ENCODE measurements at places on chromosomes 11 and 22.
A peak's percentile ranks its signal among the peaks of the same experiment; 100 is the strongest.

DNA sequence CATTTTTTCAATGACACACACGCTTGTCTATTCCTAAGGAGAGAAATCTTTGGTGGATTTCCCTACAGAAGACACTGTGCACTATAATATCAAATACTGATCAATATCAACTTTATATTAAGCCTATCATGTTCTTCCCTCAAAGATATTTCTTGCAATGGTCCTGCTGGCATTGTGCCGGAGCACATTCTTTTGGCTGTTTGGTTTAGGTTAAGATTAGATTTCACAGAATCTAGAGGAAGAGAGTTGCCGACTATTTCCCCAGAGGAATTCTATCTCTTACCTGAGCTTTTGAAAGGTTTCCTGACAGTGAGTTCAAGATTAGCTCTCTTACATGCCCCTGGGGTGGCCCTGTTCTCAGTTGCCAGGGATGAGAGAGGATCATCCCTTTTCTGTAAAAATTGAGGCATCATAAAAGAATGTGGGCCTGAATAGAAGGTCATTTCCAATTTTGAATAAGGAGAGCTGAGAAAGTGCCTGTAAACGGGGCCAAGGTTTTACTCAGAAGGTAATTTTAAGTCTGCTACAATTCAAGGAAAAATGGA, 180.6 kb upstream of the ARHGAP20 start:
- no peak for DNase-seq

DNA sequence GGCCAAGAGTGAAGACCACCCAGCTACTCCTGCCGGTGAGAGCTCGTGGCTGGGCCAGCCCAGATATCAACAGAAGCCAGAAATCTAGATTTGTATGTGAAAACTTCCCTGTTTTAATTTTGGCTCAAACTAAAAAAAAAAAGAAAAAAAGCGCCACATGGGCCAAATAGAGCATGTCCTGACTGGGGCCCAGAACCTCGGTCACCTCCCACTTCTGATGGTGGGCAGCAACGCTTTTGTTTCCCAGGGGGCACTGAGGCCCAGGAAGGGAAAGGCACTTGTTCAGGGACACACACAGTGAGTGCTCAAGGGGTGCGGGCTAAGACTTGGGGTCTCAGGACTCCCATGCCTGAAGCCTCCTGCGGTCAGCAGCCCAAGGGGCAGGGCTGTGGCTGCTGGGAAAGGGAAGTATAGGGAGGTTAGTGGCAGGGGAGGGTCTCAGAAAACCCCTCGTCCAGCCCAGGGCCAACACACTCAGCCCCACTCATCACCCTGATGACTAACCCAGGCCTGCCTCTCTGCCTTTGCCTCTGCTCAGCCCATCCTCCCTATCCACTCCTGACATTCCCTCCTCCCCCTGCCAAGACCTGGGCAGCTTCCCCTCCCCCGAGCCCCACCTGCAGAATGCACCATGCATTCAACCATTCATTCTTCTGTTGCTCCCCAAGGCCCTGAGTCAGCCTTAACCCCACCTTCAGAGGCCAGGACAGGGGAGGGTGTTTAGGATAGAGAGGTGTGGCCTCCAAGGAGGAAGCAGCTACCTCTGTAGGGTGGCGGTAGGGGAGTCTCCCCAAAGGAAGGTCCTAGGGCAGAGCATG, 30.0 kb upstream of the TCF20 start:
- no peak for DNase-seq

DNA sequence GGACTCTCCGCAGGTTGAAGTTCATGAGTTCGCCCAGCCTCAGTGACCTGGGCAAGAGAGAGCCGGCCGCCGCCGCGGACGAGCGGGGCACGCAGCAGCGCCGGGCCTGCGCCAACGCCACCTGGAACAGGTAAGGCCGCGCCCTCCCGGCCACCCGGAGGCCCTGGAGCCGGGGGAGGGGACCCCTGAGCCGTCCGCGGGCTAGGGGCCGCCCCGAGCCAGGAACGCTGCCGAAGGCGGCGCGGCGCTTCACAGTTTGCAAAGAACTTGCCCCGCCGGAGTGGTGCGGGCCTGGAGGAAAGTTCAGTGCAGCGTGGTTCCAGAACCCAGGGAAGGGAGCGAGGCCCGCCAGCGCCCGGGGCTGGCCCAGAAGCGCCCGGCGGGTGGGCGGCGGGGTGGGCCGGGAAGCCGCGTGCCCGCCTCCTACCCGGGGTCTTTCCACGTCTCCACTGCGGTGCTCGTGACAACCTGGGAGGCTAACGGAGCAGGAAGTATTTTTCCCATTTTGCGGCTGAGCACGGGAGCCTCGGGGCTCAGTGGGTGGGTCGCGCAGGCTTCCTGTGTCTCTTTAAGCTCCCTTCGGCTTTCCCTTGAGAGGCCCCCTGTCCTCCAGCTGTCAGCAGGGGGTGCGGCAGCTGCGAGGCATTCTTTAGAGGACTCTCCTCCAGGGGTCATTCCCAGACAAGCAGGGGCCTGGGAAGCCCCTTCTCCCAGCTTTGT, 635 bp downstream of the PRR5 start:
- no peak for DNase-seq

DNA sequence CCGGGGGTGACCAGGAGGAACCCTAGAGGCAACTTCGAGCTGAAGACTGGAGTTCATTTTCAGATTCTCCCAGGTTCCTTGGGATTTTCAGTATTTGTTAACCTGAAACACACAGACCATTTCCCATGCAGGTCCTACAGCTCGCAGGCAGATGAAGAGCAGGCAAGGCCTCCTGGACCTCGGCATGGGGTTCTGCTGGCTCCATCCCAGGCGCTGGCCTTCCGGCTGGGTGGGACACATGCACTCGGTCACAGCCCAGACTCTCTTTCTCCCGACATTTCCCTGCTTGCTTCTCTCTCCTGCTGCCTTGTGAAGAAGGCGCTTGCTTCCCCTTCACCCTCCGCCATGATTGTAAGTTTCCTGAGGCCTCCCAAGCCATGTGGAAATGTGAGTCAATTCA, 15.4 kb upstream of the TTLL12 start:
- DNase-seq, result no peak

DNA sequence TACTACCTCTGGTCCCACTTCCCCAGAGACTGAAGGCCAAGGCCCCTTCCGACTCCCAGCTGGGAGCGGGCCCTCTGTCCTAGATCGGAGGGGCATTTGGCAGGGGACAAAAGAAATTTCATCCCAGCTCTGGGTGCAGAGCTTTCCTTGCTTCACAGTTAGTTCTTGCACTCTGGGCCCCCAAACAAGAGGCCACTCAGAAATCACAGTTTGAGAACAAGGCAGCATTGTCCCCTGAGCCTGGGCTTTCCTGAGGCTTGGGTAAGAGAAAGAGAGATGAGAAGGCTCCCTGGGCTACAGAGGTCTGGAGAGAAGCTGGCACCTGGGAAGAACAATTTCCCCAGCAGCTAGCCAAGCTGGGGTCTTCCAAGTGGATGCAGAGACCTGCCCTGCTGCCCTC, 71.8 kb upstream of the NCAM1 start:
- DNase-seq, result no peak

DNA sequence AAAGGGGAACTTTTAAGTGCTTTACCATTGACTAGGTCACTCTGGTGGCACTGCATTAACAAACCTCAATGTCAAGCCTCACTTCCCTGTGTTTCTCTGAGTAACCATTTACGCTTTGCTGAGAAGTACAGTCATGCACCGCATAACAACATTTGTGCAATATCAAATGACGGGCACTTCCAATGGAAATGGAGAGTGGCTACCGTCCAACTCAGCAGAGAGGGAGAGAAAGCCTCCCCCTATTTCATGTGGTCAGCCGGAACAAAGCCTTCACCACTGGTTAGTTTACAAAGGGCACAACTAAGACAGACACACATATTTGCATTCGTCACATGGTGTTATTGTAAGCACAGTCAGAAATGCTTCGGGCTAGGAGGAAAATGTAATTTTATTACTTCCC, 117.3 kb downstream of the RASSF10 start:
- DNase-seq, result peak; percentile 38

- no peak for DNase-seq
Measured at GRCh38 chr22:29386708-29387107, 1.7 kb downstream of the AP1B1 start.

- DNase-seq, result no peak
Measured at GRCh38 chr11:27179334-27179733, 138.7 kb downstream of the BBOX1 start.

DNA sequence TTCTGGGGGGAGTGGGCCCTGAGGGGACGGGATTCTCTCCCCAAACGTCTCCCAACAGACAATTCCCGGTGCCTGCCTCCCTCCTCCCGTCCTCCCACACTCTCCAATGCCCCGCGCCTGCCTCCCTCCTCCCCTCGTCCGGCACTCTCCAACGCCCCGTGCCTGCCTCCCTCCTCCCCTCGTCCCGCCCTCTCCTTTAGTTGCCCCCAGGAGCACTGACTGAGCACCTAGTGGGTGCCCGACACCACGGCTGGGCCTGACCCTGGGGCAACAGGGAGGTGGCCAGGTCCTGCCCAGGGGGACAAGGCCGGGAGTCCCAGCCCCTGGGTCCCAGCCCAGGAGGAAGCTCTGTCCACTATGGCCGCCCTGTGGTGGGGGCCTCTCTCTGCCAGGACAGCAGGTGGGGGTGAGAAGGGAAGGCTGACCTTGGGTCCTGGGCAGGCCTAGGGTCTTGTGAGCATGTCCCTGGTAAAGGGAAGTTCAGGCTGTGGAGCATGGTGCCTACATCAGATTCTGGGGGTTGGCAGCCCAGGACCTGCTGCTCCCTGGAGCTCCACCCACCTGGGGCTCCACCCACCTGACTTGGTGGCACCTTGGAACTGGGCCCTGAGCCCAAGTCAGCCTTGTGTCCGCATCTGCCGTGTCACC, 942.3 kb downstream of the BRD1 start:
- no peak for DNase-seq

DNA sequence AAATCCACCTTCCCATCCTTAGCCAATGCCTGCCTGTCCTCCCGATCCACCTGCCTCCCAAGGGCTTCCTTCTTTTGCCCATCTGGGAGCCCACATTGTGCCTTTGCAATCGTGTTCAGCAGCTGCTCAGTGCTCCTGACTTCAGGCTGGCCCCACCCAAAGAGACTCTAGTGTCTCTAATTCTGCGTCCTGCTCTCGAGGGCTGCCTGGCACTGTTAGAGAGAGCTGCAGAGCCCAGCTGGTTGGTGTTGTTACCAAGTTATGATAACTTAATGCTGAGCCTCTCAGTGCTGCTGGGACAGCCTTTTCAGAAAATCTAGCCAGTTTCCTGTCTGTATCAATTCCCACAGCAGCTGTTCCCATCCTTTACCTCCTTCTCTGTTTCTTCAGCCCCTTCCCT, 69.1 kb downstream of the MICAL2 start:
- DNase-seq, result no peak

GRCh38 chr11:131688048-131688693, 317.8 kb downstream of the NTM start:
- no peak for DNase-seq

GRCh38 chr11:44623341-44623730, 57.9 kb downstream of the CD82 start:
- DNase-seq, result no peak

GRCh38 chr22:28629420-28630176, 50.0 kb downstream of the TTC28 start:
- DNase-seq, result no peak

DNA sequence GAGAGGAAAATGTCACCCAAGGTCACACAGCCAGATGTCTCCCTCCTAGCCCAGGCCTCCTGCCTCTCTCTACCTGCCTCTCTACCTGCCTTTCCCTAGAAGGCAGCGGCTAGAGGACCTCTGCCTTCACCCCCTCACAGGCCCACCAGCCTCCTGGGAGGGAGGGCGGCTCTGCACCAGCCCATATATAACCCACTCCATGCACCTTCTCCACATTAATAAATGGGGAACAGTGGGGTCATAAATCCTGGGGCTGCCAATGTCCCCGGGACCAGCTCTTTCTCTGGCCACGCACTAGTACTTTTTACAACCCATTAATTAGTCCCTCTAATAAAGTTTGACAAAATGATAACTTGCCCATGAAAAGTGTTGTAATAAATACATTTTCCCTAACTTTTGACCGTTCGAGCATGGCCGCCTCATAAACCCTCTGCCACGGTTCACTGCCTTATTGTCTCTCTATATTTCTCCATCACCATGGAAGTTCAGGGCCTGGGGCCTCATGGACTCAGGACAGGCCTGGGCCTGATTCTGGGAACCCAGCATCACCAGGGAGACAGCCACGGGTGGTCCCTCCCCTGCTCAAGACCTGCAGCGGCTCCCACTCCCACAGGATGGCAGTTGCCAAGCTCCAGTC, 102.1 kb downstream of the MN1 start:
- no peak for DNase-seq

DNA sequence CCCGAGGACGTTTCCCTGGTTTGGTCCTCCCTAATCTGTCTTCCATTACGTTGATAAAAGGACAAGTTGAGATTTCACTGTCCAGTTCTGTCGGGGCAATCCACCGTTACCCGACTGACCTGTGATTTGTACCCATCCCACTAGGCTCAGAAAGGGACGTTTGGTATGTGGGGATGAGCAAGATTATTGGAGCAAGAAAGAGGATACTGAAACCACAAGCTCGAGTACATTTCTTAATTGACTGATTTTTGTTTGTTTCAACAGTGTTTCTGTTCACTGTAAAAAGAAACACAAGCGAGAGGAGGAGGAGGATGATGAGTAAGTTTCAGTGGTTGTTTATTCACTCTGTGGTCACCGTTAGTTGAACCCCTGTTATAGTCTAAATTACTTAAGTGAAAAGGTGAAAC, 969 bp downstream of the CCDC117 start:
- DNase-seq, result no peak

DNA sequence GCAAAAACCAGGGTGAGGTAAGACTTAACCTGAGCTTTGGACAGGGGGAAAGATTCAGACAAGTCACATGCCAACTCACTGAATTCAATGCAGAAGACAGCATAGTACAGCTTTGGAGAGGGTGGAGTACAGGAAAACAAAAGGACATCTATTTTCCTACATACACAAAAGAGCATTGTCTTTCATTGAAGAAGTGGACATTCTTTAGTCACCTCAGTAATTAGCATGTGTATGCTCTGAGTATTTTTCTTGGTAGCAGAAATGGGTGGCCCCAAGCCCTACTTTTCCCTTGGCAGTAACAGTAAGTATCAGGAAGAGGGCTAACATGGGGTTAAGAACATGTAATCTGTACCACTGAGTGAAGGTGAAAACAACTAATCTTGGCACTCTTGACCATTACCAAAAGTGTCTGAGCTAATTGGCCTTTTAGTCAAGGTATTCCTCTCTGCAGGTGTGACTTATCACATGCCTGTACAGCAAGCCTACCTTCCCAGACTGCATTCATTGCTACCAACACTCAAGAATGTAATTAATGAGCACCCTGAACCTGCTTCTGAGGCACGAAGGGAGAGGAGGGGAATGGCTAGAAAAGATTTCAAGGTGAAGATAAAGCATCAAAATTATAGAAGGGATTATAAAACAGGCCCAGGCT, 33.9 kb downstream of the SYTL2 start:
- DNase-seq, result no peak

Data from NCI-H748 treated with DMSO at 0.1 percent for 48 hours (cell line).